ENCODE measurements at places on chromosomes 12 and 14.

DNA sequence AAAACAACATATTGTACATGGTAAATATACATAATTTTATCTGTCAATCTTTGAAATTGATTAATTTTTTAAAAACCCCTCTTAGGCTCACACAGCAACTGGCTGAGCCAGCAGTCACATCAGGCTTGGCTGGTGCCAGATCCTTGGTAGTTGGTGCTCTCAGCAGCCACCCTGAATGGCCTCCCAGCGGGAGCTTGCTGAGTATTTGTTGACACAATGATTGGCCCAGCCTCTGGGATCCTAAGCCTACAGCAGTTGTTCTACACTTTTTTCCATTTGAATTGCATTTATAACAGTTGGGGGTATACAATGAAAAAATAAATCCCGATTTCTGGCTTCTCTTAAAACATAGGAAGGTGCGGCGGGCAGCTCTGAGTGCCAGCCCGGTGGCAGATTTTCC is 11.1 kb downstream of the PRKAB1 start:
- no peak for DNase-seq

- DNase-seq: no peak
Observed at GRCh38 chr12:111316671-111317070, 52.2 kb downstream of the PHETA1 start.

- no peak for DNase-seq
Observed at GRCh38 chr12:110249716-110250225, 31.3 kb upstream of the ATP2A2 start.

DNA sequence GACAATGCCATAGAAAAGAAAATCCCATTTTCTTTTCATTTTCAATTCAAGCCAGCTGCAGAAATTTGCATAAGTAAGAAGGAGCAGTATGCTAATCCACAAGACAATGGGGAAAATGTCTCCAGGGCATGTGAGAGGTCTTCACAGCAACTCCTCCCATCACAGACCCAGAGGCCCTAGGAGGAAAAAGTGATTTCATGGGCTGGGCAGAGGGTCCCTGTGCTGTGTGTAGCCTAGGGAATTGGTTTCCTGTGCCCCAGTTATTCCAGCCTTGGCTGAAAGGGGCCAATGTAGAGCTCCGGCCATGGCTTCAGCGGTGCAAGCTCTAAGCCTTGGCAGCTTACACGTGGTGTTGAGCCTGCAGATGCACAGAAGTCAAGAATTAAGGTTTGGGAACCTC is 211.4 kb downstream of the CCDC59 start:
- no peak for DNase-seq

DNA sequence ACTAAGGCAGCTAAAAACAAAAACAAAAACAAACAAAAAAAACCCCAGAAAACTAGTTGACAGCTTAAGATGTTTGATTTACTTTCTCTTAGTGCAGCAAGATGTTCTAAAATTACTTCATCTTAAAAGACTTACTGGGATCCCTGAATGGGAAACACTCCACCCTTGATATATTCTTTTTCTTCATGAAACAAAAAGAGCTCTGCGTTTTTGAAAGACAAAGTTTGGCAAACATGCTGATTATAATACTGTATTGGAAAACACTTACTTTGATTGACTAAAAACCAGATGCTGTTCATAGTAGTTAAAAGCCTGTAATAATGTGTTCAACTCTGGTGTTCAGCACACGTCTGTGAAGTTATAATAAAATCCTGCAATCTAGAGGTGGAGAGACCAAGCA is 136.8 kb downstream of the SRGAP1 start:
- no peak for DNase-seq

DNA sequence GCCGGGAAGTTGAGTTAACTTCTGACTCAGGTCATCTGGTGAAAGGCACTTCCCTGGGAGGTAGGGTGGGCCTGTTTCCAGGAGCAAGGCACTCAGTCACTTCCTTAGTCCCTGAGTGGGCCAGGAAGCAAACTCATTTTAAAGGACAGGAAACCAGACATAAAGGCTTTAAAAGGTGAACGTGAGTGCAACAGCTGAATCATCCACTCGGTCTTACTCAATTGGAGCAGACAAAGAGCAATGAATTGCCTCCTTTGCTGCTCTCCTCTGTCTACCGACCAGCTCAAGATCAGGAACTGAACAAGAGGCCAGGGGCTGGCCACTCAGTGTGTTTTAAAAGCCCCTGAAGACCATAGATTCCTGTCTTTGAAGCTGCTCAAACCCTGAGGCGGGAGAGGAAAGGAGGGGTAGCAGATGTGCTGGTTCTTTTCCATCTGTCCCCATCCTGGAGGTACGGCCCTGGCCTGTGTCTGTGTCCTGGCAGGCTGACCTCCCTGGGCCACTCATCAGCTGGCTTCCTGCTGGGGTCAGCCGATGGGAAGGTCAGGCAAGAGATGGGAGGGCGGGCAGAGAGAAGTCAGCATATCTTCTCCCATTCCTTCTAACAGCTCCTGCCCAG is 148.9 kb downstream of the PPM1H start:
- no peak for DNase-seq

DNA sequence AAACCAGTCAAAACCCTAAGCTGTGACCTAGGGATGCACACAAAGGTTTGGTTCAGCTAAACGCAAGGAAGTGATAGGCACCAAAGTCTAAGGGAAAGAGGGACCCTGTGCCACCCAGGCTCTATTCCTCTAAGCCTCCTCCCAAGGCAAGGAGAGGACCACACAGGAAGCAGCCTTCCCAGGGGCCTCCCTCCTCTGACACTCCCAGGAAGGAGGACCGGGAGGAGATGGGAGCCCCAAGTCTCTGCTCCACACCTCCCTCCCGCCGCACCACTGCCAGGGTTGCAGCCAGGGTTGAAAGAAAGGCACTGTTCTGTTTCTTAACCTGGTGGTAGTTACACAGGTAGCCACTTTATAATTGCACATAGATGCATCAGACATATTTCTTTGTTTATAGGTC is 21.9 kb downstream of the TCHP start:
- DNase-seq: no peak

- no peak for DNase-seq
Observed at GRCh38 chr14:44353805-44354204, 153.3 kb downstream of the FSCB start.

GRCh38 chr12:91326058-91327027 is 143.7 kb upstream of the DCN start:
- peak; percentile 85 for DNase-seq

DNA sequence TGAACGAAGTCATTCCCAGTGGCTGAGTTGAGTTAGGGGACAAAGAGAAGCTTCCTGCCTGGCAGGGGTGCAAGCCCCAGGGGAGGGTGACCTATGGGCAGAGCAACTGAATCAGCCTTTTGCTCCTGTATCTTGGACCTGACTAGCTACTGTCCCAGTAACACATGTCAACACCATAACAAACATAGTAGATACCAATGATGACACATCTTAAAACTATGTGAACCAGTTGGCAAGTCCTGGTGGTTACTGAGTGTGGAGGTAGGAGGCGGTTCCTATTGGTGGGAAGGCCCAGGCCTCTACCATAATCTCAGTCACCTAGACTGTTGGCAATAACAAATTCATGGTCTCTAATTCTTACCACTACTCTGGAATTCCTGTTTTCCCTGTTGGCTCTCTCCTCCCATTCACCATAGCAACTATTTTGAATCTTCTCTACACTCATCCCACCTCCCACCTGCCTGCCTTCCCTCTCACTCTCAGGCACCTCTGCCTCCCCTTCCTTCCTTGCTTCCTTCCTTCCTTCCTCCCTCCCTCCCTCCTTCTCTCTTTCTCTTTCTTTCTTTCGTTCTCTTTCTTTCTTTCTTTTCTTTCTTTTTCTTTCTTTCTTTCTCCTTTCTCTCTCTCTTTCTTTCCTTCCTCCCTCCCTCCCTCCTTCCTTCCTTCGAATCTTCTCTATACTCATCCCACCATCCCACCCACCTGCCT is 8.1 kb upstream of the P2RX7 start:
- DNase-seq: no peak

DNA sequence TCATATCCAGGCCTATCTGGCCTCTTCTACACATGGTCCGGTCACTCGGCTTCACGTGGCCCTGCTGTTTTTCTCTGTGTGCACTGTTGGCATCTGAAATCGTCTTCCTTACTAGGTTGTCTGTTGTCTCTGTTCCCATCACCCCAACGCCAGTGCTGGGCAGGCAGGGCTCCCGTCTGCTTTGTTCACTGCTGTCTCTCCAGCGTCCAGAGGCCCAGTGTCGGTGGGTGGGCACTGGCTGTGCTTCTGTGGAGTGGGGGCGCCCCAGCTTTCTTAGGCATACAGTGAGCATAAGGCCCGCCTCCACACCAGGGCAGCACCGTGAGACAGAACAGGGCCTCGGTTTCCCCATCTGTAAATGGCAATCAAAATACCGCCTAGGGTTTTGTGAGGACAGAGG is 153.1 kb downstream of the BCL11B start:
- no peak for DNase-seq

GRCh38 chr12:104219908-104220404 is 4.4 kb downstream of the TXNRD1 start:
- DNase-seq: no peak

DNA sequence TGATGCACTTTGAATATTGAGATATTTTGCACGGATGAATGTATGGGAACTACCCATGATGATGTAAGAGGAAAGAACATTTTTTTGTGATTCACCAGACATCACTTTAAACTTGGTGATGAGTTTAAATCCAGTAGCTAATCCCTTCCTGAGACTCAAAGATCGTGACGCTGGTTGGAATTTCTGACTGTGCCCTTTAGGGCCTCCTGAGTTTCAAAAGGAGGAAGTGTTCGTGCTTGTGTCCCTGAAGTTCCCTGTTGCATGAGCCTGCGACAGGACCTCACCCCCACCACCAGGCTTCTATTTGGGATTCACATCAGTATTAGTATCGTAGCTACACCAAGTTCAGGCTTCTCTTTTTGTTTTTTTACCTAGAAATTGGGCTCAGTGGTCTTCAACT is 18.6 kb upstream of the RIN3 start:
- no peak for DNase-seq

DNA sequence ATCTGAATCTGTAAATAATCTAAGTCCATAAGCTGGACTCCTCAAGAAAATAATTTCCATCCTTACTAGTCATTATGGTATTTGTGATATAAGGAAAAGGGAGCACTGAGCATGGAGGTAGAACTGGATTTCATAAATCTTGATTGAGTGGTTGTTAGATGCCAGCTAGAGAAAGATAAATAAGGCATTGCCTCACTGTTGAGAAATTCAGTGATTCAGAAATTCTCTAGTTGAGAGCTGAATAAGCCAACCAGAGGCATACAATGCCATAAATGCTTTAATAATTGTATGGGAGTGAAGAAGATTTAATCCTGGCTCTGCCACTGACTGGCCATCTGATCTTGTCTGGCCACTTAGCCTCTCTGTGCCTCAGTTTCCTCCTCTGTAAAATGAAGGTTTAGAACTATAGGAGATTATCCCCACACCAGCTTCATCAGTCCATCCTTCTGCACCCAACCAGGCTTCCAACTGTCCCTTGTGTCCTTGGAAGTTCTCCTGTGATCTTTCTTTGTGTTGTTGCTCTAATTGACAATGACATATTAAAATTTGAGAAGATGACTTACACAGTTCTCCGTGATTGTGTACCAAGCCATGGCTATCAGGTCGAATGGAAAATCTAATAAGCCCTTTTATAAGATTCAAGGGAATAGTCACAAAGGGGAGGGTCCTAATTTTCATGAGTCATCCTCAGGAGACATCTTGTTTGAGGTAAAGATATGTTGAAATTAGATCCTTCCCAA is 394.3 kb downstream of the EGLN3 start:
- no peak for DNase-seq

- DNase-seq: no peak
Observed at GRCh38 chr12:15428632-15429031, 106.3 kb downstream of the PTPRO start.

DNA sequence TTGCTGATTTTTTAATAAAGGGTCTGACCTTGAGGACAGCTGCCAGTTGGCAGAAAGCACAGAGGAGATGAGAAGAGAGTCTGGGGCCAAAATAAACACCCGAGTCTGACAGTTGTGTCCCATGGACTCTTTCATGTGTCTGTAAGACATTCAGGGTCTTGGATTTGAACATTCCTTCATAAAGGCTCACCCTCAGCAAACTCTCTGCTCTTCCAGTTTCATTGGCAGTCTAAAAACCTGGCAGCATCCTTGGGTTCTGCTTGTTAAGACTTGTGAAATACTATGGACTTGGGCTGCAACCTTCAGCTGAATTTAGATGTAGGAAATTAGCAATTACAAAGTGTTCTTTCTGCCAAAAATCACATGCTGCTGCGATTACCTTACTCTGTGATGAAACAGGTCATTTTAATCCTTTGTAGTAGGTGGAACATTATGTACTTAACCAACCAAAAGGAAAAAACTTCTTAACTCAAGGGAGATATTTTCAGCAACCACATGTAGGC is 32.0 kb upstream of the LMNTD1 start:
- peak; percentile 65 for DNase-seq

DNA sequence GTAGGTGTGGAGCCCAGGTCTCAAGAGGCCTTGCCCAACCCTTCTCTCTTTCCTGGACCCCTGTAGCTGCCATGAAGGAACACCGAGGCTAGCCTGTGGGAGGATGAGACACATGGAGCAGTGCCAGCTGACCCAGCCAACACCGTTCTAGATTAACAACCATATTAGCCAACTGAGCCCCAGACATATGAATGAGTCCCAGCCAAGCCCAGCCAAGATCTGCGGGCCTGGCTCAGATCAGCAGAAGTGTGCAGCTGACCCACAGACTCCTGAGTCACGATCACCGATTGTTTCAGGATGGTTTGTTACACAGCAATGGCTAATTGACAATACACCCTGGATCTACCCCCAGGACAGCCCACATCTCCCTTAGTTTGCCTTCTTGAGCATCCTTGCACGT is 82.1 kb downstream of the NTF3 start:
- no peak for DNase-seq

GRCh38 chr14:93903342-93904184 is 23.6 kb upstream of the FAM181A start:
- no peak for DNase-seq

GRCh38 chr14:89827265-89827664 is 127.3 kb downstream of the EFCAB11 start:
- no peak for DNase-seq

- DNase-seq: no peak
Observed at GRCh38 chr12:25852792-25853191, 105.7 kb upstream of the RASSF8 start.

- no peak for DNase-seq
Observed at GRCh38 chr12:52126605-52127578, 47.4 kb downstream of the SMIM41 start.

DNA sequence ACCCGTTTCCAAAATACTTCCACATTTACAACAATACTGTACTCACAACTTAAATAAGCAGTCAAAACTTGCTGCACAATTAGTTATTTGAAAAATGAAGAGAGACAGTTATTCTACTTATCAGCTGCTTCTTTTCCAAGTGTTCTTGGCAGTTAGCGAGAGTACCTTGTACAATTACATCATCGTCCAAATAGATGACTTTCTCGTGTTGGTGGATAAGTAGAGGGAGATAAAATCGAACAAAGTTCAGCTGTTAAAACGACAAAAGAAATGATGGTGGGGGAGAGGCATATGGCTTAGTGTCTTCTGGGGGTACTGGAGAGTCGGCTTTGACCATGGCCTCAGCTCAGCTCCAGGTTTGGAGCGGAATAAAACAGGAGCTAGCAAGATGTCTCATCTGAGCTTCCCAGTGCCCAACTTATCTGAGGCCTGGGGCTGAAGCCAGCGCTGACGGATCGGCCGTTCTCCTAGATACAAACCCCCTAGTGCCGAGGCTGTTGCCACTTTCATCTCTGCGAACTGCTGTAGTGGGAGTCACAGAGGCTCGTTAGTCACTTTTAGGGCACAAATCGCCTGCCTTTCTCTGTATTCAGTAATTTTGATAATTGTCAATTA is 31.7 kb downstream of the TDG start:
- no peak for DNase-seq

GRCh38 chr14:49960453-49960852 is 67.6 kb downstream of the ARF6 start:
- DNase-seq: no peak
